Glutamatergic neuron (in vitro differentiated cells): ENCODE measurements at places on chromosomes 7 and 10.

- H3K27ac ChIP-seq, result no peak overlapping the region
- H3K36me3 ChIP-seq, result no peaks in the 10 kb centered on the region
- no peak overlapping the region for H3K4me3 ChIP-seq
- DNase-seq, result no peak
- no peaks in the 10 kb centered on the region for H3K27me3 ChIP-seq
- peaks cover 26% of the 10 kb centered on the region for H3K4me1 ChIP-seq
Observed at GRCh38 chr10:112213836-112214235, 30.3 kb upstream of the GPAM start.

DNA sequence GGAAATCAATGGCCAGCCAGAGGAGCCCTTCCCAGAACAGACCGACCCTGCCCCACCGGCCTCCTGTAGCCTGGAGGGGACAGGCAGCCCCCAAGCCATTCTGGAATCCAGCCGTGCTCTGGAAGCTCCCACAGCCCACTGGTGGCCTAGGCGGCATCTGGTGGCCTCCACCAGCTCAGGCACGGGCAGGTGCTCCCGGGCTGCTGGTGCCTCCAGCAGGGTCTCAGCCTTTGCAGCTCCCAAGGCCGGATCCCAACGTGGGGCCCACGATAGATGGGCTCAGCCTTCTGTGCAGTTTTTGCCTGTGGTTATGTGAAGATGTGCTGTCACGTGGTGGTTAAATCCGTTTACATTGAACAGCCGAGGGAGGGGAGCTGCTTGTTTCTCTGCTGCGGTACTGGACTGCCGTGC lies 44.4 kb downstream of the JAKMIP3 start:
- DNase-seq, result no peak
- H3K4me1 ChIP-seq, result peaks cover 2% of the 10 kb centered on the region
- H3K27me3 ChIP-seq, result peaks cover 2% of the 10 kb centered on the region
- no peak overlapping the region for H3K27ac ChIP-seq

- H3K4me1 ChIP-seq, result no peaks in the 10 kb centered on the region
- no peak for DNase-seq
- H3K4me3 ChIP-seq, result no peak overlapping the region
Observed at GRCh38 chr7:91557789-91558404, 293.7 kb downstream of the FZD1 start.

DNA sequence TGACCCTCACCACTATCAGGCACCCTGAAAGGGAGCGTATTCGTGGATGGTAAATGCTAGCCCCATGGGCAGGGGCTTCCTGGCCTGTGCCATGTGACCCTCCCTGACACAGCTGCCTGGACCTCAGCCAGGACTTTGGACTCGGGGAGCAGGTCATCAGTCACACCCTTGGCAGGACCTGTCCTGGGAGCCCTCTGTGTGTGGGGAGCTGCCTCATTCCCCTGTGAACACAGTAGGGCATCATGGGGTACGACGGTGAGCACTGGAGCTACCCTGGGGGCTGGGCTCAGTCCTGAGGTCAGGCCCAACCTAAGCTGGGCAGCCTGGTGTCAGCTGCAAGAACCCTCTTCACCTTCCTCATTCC lies 129.3 kb upstream of the FAM20C start:
- H3K4me3 ChIP-seq, result no peak overlapping the region
- H3K27ac ChIP-seq, result no peak overlapping the region
- H3K4me1 ChIP-seq, result peaks cover 45% of the 10 kb centered on the region
- H3K27me3 ChIP-seq, result peaks cover 7% of the 10 kb centered on the region
- H3K36me3 ChIP-seq, result peaks cover 2% of the 10 kb centered on the region
- no peak for DNase-seq

- H3K36me3 ChIP-seq, result peaks cover 3% of the 10 kb centered on the region
- H3K4me1 ChIP-seq, result no peaks in the 10 kb centered on the region
- no peak overlapping the region for H3K27ac ChIP-seq
- no peak for DNase-seq
- no peak overlapping the region for H3K4me3 ChIP-seq
Observed at GRCh38 chr7:31764462-31764861, 77.4 kb downstream of the PPP1R17 start.
